ENCODE measurements at places on chromosomes 2 and 18.

DNA sequence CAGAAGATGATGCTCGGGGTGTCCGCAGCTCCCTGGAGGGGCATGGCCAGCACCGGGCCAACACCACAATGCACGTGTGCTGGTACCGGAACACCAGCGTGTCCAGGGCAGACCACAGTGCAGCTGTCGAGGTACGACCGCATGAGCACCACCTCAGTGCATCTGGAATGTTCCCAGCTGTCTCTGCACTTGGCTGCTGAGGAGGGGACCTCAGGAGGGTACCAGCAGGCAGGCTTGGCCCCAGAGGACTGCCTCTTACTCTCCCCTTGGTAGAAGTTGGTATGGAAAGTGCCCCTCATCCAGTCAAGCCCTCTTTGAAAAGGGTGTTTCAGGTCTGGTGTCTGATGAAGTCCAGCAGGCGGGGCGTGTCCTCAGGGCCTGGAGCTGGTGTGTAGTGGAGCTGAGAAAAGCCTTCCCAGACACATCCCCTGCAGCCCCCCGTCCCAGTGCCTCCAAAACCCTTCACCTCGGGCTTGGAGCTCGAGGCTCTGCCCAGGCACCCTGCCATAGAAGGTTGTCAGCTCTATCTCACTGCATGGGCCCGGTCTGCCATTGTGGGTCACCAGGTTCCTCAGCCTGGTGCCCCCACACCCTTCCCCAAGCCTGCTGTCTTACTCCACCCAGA is 16.7 kb downstream of the STK25 start:
- no peak for DNase-seq

GRCh38 chr2:71154798-71155197 is 24.4 kb downstream of the MPHOSPH10 start:
- DNase-seq, result no peak

GRCh38 chr2:147416099-147416498 is 428.7 kb upstream of the ACVR2A start:
- DNase-seq, result no peak

DNA sequence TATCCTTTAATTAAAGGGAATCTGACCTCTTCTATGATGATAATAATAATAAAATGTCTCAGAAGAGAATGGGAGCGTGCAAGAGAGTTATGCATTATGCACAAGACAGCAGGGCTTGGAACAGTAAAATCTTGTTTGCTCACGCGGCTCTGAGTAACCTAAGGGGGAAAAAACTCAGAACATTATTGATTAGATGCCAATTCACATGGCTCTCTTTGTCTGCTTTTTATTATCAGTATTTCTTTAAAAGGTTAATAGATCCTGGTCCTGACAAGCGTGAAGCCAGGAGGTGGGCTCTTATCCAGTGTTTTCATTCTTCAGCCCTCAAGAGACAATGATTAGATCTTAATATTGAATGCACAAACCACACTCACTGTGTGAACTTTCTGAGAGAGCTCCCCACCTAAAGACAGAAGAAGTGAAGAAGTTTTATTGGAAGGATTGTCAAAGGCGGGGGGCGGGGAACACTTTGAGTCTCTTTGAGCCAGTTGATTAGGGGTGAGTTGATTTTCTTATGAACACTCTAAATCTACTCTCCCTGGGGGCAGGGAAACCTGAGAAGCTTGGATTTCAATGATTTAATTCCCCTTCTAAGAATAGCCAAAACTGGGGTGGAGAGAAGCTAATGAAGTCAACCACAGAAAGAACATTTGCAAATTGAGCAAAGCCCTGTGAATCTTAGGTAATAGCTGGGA is 127.5 kb upstream of the CTAGE1 start:
- no peak for DNase-seq

- DNase-seq, result no peak
Observed at GRCh38 chr2:188819792-188820191, 154.4 kb upstream of the COL3A1 start.

GRCh38 chr2:108927936-108928659 is 60.9 kb downstream of the EDAR start:
- no peak for DNase-seq

GRCh38 chr2:237539681-237540080 is 26.7 kb upstream of the PRLH start:
- no peak for DNase-seq

DNA sequence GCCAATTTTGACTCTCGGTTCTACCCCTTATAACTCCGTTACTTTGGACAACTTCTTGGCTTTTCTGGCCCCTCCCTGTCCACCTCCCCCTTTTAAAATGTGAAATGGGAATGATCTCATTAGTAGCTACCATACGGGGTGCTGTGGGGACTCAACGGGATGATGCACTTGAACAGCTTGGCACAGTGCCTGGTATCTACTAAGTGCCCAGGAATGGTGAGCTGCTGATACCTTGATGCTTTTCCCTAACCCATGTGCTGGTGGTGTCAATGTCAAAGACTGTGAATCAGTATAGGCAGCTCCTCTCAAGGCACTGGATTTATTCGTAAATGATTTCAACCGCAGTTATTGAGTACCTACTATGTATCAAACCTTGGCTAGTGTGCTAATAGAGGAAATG is 204.2 kb downstream of the LOXHD1 start:
- no peak for DNase-seq

DNA sequence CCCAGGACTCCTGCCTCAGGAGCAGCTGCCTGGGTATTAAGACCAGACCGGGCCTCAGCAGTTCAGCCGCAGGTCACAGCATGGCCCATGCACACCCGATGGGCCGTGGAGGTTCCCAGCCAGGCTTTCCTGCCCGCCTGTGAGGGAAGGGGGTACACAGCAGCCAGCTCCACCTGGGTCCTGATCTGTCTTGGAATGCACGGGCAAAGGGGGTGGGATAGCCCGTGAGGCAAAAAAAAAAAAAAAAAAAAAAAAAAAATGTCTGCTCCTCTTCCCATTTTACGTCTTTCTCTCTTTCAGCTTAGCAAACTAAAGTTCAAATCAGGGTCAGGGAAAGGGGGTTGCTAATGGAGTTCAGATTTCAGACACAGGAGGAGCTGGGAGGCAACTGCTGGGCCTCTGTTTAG is 385.2 kb downstream of the TNS1 start:
- no peak for DNase-seq

GRCh38 chr2:22002066-22002465 is 878.3 kb downstream of the TDRD15 start:
- no peak for DNase-seq

- DNase-seq, result no peak
Observed at GRCh38 chr2:63078852-63079606, 28.4 kb downstream of the OTX1 start.

DNA sequence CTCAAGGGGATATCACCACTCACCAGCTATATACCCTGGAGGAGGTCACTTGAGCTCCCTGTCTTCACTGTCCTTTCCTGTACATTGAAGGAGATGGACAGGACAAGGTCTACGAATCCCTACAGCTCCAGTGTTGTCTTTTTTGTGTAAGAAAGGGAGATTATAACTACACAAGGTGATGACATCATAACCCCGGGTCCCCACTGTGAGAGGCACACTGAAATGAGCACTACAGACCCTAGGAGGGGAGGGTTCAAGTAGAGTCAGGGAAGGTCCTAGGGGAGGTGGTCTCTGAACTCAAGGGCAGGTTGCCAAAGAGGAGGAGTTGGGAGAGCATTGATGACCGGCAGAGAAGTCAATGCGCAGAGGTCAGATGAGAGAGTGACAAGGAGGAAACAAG is 108.3 kb upstream of the SLC14A2 start:
- DNase-seq, result no peak

DNA sequence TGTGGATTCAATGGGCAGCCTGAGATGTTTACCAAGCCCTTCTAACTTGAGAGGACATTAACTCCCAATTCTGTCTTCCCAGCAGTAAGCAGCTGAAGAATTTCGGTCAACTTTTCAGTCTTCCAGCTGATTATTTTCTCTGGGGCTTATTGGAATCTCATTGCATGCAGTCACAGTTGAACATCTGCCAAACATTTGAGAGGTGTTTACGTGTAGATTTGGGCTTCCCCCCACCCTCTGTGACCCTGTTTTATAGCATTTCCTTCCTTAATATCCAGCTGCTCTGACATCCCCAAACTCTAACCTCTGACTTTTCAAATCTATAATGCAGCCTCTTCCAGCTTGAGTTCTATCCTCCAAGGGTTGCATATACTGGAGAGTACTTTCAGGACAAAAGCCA is 16.5 kb upstream of the VIT start:
- no peak for DNase-seq

DNA sequence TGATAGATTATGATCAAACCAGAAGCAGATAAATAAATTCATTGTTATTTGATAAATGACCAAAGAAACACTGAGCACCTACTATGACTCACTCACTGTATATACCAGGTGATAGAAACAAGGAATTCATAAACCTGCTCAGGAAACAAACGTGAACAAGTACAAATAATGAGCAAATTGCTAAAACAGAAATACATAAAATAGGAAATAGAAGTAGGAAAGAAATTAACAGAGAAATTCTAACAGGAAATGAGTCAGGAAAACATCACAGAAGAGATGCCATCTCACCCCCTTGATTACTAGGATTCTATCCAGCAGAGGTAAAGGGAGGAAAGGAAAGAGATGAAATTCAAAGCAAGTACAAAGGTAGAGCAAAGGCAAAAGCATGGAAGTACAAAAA is 31.3 kb downstream of the EXOC6B start:
- DNase-seq, result no peak

GRCh38 chr18:57916684-57917083 is 113.6 kb upstream of the ATP8B1 start:
- no peak for DNase-seq

DNA sequence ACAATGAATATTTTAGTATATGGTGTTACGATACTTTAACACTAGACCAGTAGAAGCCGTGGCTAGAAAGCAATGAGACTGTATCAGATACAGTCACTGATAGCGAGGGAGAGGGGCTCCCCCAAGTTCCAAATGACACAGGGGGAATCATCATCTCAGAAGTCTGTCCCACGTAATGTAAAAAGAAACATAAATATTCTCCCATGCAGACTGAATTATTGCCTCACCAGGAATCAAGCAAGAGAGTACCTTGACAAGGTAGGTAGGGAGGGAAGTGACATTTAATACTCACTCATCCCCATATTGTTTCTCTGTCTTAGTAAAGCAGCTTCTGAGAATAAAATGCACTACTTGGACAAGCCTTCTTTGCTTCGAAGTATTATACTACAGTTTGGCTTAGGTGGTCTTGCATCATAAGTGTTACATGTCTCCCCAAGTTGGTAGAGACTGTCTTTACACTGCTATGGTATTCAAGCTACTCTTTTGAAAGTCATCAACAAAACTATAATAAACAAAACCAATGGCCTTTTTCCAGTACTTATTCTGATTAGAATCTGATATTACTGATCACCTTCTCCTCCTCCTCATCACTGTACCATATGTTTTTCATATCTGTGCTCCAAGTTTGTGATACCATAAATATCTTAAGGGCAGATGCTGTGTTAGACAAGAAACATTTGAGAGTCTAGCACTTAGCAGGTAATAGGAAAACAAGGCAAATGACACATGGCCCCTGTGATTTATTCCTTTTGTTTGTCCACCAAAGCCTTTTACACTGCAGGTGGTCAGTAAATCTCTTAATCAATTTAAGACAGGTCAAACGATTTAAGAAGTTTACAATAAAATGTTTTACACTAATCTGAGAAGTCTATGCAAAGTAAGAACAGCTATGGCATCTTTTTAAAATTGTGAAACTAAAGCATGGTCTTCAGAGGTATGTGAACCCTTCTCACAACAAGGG is 2.7 kb downstream of the LAPTM4A start:
- DNase-seq, result no peak

DNA sequence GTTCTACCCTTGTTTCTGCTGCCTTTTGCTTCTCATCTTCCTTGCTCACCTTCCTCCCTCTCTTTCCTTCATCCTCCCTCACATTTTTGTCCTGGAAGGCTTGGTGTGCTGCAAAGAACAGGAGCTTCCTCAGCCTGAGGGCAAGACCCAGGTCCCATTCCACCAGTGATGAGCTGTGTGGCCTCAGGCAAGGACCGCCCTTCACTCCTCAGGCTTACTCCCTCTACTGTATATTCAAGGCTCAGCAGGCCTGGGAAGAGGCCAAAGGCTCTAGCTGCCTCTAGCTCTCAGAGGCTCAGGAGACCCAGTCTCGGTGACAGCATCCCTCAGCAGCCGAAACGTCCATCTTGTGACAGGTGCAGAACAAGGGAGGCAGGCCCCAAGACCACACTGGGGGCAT is 97.5 kb downstream of the MRO start:
- DNase-seq, result no peak

GRCh38 chr2:175468431-175469098 is 287.1 kb upstream of the ATP5MC3 start:
- no peak for DNase-seq

DNA sequence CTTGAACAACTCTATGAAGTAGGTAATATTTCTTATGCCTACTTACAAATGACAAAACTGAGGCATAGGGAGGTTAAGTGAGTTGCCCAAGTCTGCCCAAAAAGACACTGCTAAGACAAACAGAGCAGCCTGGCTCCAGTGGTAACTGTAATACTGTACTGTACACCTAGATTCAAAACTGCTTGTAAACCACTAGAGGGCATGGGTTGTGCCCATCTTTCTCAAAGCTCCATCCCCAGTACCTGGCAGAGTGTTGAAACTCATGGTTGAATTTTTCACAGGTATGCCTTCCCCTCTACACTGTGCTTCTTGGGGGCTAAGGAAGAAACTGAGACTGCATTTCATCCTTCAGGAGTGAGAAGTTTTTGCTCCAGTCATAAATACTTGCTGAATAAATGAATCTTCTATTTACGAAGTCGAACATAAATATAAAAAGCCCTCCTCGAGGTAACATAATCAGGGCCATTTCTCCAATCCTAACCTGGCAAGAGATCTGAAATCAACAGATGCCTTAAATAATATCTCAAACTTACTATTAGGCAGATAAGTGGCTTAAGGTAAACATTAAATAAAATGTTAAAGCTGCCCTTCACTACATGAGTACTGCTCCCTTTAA is 2.0 kb downstream of the PPP4R1 start:
- no peak for DNase-seq

DNA sequence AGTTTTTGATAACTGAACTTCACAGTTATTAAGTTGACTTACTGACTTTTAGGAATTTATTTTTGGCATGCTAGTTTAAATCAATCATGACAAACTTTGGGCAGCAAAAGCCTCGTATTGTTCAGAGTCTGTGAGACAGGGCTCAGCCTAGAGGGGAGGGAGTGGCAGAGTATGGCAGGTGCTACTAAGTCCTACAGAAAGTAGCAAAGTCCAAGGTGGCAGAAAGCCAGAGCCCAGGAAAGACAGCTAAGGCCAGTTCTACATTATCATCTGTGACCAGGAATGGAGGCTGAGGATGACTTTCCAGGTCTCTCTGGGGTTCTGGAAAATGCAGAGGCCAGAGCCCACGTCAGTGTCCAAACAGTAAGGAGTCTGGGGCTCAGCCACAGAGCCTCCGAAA is 34.2 kb downstream of the CHST10 start:
- DNase-seq, result no peak

GRCh38 chr2:108538000-108538625 is 3.8 kb downstream of the LIMS1 start:
- no peak for DNase-seq

GRCh38 chr18:57446322-57446721 is 11.1 kb downstream of the ONECUT2 start:
- DNase-seq, result no peak

- no peak for DNase-seq
Observed at GRCh38 chr2:11127761-11128160, 27.5 kb upstream of the SLC66A3 start.

GRCh38 chr2:119224391-119225104 is 914 bp downstream of the STEAP3 start:
- no peak for DNase-seq

GRCh38 chr2:207469943-207470729 is 59.6 kb upstream of the CREB1 start:
- no peak for DNase-seq

- no peak for DNase-seq
Observed at GRCh38 chr2:58796239-58796910, 555.2 kb upstream of the FANCL start.
